ENCODE measurements at places on chromosomes 12 and 14.

GRCh38 chr12:76069339-76069738, 15.1 kb downstream of the NAP1L1 start:
- DNase-seq: no peak

GRCh38 chr12:77082021-77082420, 16.7 kb upstream of the E2F7 start:
- no peak for DNase-seq

- no peak for DNase-seq
These were observed 7.6 kb upstream of the BMP4 start for GRCh38 chr14:53964249-53964648.

GRCh38 chr12:105204916-105205315, 31.1 kb downstream of the APPL2 start:
- no peak for DNase-seq

- no peak for DNase-seq
These were observed 3.9 kb downstream of the BCL11B start for GRCh38 chr14:99267837-99268781.

GRCh38 chr12:101168001-101168400, 42.0 kb downstream of the SLC5A8 start:
- no peak for DNase-seq

DNA sequence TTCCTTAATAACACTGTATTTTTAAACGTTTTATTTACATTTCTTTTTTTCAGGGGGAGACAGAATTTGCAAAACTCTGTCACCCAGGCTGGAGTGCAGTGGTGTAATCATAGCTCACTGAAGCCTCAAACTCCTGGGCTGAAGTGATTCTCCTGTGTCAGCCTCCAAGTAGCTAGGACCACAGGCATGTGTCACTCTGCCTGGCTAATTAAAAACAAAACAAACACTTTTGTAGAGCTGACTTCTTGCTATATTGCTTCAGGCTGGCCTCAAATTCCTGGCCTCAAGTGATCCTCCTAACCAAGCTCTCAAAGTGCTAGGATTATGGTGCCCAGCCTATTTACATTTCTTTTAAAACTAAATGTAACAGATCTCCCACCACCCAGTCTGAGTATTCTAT, 12.7 kb downstream of the CPSF6 start:
- DNase-seq: no peak

DNA sequence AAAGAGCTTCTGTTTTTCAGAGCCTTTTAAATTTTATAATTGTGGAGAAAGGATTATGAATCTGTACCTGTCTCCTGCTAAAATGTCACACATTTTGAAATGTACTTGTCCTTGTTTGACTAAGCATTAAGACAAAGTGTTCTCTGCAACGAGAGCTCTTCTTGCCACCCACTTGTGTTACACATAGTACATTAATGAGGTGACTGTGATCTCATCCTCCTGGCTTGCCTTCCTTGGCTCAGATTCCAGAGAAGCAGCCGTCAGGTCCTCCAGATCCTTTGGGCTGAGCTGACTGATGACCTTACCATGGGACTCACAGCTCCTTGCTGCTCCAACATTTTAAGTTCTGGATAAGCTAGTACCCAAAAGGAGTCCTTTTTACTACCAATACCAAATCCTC, 81.4 kb downstream of the BBS10 start:
- DNase-seq: no peak

GRCh38 chr12:111998015-111998414, 14.9 kb downstream of the TMEM116 start:
- DNase-seq: no peak

DNA sequence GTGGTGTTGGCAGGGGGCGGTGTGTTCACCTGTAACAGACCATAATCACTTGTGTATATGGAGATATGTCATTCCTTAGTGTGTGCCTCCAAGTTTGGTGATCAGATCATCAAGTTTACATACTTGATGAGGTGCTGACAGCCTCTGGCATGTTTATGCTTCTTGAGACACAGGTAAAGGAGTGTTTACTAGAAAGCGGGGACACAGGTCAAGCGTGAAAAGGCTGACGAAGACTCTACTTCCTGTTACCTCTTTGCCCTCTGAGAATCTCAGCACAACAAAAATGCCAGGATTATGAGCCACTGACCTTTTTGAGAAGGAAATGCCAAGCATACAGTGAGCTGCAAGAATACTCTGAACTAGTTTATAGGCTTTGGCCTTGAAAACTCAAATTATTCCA, 29.6 kb downstream of the PRDM4 start:
- DNase-seq: no peak

- no peak for DNase-seq
These were observed 131.8 kb downstream of the ERC1 start for GRCh38 chr12:1122786-1123185.

DNA sequence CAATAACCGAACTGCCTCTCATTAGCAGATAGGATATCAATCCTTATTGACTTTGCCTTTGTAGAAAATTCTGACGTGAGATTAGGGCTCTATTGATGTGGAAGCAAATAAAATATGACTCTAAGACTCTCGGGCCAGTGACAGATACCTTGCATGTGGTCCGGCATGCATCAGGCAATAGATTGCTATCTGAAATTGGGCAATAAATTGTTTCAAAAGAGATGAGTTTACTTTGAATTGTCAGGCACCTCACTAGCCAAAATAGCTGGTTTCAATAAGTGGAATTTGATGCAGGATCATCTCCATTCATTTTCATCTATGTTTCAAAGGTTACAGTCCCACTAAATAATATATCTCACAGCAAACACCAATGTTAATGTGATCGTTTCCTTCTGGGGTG, 186.3 kb upstream of the PLEKHA5 start:
- no peak for DNase-seq

DNA sequence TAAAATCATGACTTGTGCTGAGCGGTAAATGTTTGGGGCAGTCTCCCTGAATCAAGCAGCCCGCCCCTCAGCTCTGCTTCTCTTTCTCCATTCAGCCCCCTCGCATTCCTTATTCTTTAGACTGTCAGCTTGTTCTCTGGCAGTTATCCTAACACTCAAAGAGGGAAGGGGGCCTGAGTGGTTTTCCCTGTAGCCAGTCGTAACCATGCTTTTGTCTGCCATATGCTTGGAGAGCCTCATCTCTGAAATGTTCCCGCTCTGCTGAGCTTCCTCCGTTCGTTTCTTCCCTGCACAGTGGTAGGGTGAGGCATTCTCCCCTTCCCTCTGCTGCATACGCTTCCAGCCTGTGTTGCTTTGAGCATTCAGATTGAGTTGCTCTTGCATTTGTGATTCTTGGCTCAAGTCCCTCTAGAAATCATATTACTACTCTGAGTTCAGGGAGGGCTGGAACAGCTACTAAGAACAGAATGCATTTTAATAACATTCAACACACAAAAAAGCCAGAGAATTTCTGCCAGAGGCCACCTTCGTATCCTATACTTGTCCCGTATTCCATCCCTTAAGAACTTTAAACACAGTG, 119.7 kb downstream of the FBXL14 start:
- DNase-seq: peak; percentile 43

- no peak for DNase-seq
These were observed 19.5 kb downstream of the CCDC88C start for GRCh38 chr14:91397965-91398591.

DNA sequence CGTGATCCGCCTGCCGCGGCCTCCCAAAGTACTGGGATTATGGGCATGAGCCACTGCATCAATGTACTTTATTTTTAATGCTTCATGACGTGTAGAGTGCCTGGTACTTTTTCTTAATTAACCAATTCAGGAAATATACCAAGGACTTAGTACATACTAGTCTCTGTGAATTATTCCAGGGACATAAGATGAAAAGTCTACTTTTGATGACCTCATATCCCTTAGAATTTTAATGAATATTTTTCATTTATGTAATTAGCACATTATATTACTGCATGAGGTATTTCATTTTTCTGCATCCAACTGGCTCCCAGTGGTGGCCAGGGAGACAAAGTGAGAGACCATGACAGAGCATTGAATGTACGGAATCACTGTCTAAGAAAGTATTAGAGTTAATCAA, 577.7 kb upstream of the NOVA1 start:
- no peak for DNase-seq

DNA sequence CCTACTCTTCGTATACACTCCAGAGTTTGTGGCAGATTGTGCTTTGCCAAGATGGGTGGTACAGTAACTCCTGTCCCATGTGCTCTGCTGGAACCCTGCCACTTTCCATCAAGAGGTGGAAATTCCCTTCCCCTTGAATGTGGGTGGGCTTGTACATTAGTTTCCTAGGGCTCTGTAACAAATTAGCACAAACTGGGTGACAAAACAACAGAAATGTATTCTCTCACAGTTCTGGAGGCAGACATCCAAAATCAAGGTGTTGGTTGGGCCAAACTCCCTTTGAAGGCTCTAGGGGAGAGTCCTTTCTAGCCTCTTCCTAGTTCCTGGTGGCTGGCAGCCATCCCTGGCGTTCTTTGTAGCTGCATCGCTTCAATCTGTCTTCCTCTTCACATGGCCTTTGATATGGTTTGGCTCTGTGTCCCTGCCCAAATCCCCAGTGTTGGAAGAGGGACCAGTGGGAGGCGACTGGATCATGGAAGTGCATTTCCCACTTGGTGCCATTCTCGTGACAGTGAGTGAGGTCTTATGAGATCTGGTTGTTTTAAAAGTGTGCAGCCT, 117.5 kb downstream of the VRK1 start:
- no peak for DNase-seq

- no peak for DNase-seq
These were observed 76.1 kb downstream of the DHRS2 start for GRCh38 chr14:23712287-23712686.

DNA sequence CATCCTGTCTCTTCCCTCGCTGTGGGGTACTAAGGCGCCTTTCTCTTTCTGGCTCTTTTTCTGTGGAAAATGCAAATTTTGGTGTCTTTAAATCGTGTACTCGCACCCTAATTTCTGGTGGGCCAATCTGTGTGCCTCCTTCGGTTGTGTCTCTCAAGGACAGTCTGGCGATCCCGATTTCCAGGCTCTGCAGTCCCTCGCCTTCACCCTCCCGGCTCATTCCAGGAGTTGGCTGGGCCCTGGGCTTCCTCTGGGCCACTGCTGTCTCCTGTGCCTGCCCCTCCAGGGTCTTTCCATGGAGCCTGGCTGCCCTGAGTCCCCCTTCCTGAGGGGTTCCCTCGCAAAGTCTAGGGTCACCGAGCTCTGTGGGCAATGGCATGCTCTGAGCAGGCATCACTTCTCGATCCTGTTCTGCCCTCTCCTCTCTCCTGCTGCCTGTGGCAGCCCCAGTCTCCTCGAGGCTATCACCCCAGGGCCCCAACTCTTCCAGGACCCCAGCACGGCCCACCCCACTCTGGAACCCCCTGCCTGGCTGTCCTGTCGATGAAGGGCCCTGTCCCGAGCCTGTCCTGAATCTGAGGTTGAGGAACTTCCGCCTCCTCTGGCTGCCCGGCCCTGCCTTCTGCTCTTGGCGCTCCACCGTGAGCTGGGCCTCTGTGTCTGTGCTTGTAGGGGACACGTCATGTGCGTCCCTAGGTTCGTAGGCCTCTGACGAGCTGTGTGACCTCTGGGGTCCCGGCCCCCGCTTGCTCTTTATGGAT, 24.1 kb downstream of the AHNAK2 start:
- no peak for DNase-seq

DNA sequence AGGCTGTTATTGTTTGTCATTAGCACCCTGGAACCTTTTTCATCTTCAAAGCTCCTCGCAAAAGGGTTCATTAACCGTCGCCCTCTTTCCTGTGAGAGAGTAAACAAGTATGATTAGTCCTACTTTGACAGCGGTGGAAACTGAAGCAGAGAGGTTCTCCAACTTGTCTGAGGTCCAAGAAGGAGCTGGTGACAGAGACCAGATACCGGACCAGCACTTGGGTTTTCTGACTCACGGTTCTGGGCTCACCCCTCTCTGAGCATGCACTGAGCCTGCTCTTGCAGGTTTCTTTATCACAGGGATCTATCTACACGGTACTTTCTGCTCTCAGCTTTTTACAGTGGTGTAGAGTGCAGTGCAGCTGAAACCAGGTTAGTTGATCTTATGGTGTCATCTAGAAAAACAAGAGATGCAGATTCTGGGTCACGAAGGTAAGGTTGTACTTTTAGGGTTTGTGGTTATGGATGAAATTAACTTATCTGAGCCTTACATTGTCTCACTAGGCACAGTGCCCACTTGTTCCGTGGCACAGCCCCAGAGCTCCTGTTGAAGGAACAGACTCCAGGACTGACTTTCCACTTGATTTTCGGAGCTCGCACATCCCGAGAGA, 62.1 kb downstream of the PPP2R5C start:
- DNase-seq: no peak

DNA sequence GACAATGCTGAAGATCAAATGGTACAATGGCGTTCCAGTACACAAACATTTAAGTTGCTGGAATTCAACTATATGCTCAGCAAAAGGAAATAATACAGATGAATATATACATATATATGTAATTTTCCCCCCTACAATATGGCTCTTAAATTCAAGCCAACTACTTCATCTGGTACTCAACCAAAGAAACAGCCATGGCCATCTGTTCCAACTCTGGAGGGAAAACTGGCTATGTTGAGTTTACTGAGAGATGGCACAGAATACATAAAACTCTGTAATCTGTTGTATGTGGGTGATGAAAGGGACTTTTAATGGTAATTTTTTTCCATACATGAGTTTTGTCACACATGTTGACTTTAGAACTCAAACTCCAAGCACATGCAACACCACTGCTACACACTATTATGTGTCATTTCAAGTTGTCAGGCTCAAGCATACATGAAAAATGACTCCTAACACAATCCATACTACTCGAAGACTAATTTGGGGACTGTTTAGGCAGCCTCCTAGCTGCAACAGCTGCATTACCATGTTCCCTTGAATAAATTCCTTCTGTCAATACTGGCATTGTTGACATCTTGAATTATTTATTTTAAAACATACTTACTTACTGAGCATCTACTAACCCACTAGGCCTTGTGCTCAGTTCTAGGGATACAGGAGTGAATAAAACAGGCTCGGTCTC, 38.2 kb upstream of the MAP3K9 start:
- no peak for DNase-seq

DNA sequence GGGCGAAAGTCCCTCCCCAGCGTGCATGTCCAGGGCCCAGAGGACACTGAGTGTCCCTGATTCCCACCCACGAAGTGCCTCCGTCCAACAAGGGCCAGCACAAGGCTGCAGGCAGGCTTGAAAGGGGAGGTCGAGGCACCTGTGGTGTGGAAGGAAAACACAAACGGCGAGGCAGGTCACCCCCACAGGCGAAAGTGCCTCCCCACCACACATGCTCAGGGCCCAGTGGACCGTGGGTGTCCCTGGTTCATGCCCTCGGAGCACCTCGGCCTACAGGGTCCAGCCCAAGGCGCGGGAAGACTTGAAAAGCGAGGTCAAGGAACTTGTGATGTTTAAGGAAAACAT, 370.4 kb downstream of the ALG10 start:
- DNase-seq: no peak

DNA sequence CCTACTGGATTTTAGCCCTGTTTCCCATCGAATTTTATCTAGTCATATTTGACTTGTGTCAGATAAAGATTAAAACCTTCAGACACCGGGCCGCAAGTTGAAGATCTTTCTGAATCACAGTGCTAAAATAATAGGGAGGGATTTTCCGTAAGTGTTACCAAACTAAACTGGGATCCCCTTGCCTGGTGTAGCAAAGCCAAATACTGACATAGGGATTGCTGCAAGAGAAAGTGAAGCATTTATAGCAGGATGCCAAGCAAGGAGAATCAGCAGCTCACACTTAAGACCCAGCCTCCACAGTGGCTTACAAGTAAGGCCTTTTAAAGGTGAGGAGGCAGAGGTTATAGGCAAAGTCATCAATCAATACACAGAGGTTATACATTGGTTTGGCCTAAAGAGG, 147.4 kb downstream of the AKAP6 start:
- DNase-seq: no peak

Data from HCT116 (cell line).